ENCODE measurements at places on chromosomes 1 and 21. TPM values are rescaled to one million over a fixed set of nuclear protein-coding genes. Genes with fewer than 3 reads are reported as not detected.

GRCh38 chr1:36448530-36449056, 1.7 kb downstream of the OSCP1 start:
- no peak for DNase-seq

The LINGO4 gene
- total RNA-seq: not detected

- no peak for DNase-seq
Measured at GRCh38 chr1:184476187-184476586, 89.4 kb downstream of the C1orf21 start.

The FCN3 gene
- not detected for total RNA-seq

DNA sequence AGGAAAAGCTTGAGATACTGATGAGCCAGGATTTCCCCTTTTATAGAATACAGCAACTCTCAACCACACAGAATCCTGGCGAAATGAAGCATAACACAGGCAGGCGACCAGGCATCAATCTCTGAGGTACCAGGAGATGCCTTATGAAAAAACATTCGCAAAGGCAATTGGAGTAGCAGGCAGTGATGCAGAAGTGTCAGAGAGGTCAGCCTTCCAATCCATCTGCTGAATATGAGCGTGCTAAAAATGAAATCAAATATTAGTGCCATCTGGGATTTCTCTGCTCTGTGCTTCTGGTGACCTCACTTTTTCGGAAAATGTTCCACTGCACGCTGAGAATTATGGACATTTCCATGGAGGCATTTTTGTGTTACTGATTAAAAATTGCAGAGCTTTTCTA, 258.8 kb downstream of the VAV3 start:
- no peak for DNase-seq

- no peak for DNase-seq
Measured at GRCh38 chr1:202287196-202287595, 54.5 kb downstream of the UBE2T start.

DNA sequence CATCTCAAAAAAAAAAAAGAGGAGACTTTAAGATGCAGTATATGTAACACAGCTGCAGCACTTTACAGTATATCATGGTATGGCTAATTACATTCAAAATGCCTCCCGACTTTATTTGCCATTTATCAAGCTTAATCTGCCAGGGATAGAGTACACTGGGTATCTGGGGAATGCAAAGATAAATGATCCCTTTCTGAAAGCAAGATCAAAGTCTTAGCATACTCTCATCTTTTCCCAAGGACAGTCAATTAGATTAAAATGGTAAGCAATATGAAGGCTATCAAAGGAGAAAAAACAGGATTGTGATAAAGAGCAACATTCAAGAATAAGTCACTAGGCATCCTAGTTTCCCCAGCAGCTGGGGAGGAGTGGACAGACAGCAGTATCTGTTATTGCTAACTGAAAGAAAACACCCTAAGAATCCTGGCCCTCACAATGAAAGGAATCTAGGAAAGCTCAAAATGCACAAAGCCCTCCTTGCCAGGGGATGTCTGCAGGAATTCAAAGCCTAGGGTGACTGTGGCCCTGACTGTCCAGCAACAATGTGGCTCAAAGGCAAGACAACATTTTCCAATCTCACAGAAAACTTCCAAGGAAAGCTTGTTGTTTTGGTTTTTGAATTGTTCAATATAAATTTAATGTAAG, 56.7 kb upstream of the RAP1GAP start:
- no peak for DNase-seq
